ENCODE measurements at places on chromosomes 3 and 15.

GRCh38 chr3:62187022-62187431, 186.3 kb downstream of the FEZF2 start:
- no peak for DNase-seq

DNA sequence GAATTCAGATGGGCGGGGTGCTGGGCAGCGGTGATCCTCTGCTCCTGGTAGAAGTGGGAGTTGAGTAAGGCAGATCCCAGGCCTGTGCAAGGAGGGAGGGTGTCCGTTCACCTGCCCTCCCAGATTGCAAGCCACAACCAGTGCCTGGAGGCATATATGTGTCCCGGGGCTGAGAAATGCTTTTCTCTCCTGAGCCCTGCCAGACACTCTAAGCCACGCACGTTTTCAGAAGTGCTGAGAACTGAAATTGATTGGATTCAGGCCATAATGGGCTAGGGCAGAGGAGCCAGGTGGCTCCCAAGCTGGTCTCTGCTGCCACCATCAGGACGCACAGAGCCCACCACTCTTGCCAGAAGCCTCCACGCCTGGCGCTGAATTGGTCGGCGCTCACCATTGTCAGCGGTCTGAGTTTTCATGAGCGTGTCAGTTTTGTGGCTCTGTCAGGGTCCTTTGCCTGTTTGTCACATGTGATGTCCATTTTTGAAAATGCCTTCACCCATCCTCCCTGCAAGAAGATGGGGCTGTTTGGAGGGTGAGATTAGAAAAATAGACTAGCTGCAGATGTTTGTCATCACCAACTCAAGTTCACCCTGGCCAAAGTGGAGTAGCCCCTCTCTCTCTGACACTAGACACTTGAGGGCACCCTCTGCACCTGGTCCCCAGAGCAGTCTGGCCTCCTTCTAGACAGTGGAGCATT, 15.4 kb upstream of the BFSP2 start:
- no peak for DNase-seq

DNA sequence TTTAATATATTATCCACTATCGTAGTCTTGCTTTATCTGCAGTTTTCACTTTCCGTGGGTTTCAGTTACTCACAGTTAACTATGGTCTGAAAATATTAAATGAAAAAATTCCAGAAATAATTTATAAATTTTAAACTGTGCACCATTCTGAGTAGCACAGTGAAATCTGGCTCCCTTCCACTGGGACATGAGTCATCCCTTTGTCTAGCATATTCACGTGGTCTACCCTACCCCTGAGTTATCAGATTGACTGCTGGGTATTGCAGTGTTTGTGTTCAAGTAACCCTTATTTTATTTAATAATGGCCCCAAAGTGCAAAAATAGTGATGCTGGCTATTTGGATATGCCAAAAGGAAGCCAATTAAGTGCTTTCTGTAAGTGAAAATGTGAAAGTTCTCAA, 539.5 kb upstream of the AGTR1 start:
- DNase-seq: peak; percentile 46

- no peak for DNase-seq
Observed at GRCh38 chr3:152729906-152730305, 105.0 kb upstream of the P2RY1 start.

DNA sequence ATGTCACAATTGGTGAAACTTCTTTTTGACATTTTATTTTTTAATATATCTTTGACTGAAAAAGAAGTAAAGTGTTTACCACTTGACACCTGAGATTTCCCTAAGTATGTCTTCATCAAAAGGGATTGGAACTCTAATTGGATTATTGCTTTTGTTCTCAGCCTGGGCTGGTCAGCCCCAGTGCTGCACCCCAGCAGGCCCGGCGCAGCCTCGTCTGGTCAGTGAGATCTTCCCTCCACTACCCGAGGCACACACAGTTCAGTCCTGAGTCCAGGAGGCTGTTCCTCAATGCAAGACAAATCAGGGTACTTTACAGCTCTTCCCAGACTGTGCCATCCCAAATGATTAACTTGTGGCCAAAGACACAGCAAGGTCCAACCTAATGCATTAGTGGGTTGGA, 146.9 kb upstream of the SEMA6D start:
- no peak for DNase-seq

GRCh38 chr3:58824285-58824684, 157.7 kb upstream of the FAM3D start:
- DNase-seq: peak; percentile 28

- no peak for DNase-seq
Observed at GRCh38 chr15:85704720-85705429, 89.8 kb downstream of the KLHL25 start.

DNA sequence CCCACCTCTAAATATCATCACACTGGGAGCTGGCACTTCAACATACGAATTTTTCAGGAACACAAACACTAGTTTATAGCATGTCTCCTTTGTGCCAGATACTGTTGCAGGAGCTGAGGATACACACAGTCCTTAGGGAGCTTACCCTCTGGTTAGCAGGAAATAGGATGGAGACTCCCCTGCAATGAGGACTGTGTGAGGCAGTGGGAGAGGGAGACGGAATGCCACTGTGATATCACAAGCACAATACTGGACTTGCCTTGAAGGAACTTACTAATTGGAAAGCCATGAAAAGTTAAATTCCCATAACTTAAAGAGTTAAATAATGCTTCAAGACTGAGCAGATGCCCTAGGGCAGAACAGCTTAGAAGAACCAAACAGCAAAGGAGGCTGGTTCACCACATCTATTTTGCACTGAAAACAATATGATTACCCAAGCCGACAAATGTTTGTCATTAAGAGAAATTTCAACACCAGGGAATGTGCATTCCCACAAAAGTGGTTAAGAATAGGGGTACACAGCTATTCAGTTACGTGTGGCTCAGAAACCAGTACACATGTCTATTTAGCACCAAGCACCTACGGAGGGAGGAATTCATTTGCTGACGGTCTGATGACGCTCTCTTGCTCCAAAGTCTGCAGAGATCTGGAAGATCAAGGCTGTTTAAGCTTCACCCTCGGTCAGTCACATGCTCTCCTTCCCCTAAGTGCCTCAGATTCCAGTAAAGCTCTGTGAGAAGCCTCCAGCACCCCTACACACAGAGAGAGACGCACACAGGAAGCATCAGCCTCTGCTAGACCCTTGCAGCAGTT, 5.2 kb downstream of the TBC1D2B start:
- no peak for DNase-seq

DNA sequence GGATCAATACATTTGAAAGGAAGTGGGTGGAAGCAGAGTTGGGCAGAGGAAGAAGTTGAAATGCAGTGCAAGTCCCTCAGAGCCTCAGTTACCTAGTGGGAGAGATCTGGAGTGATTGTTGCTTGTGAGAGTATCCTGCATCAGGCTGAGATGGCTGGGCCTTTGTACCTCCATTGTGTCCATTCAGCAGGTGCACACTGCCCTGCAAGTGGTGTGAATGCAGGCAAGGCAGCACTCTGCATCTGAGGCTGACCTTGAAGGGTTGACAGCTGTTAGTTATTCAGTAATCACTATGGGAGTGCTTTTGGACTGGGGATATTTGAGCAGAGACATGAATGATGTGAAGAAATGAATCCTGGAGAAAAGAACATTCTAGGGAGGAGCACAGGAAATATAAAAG, 25.2 kb downstream of the ATP6V1A start:
- no peak for DNase-seq

DNA sequence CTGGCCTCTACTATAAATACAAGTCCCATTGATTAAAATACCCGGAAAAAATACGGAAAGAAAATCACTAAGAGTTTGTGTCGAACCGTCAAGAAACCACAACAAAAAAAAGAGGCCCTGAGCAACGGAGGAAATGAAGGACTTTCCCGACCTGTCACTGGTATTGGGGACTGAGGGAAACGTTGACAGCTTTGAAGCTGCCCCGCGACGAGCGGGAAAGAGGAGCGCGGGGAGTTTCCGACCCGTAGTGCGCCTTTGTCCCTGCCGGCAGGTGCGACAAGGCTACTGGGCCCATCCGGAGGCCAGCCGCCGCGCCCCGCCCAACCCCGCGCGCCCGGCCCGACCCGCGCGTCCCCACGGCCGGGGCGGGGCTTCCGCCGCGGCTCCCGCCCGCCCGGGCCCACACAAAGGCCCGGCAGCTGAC, 416 bp downstream of the PBRM1 start:
- DNase-seq: no peak

- no peak for DNase-seq
Observed at GRCh38 chr15:99630607-99631131, 64.9 kb downstream of the MEF2A start.

GRCh38 chr15:81299630-81300273, 24.2 kb downstream of the STARD5 start:
- no peak for DNase-seq

DNA sequence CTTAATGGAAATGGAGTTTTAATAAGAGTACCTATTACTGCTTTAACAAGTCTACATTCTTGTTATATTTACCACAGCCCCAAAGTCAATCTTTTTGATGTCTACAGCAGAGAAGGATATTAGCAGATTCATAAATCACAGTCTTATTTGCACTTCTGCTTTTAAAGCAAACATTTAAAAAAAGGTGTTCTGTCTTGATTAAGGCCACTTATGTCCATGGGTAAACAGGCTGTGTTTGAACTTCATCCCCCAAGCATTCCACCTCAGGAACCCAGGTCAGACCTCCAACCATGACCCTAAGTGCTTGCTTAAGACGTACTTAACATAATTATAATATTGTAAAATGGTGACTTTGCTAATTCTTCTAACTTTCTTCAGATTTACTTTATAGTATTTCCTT, 113.4 kb downstream of the CMSS1 start:
- no peak for DNase-seq

DNA sequence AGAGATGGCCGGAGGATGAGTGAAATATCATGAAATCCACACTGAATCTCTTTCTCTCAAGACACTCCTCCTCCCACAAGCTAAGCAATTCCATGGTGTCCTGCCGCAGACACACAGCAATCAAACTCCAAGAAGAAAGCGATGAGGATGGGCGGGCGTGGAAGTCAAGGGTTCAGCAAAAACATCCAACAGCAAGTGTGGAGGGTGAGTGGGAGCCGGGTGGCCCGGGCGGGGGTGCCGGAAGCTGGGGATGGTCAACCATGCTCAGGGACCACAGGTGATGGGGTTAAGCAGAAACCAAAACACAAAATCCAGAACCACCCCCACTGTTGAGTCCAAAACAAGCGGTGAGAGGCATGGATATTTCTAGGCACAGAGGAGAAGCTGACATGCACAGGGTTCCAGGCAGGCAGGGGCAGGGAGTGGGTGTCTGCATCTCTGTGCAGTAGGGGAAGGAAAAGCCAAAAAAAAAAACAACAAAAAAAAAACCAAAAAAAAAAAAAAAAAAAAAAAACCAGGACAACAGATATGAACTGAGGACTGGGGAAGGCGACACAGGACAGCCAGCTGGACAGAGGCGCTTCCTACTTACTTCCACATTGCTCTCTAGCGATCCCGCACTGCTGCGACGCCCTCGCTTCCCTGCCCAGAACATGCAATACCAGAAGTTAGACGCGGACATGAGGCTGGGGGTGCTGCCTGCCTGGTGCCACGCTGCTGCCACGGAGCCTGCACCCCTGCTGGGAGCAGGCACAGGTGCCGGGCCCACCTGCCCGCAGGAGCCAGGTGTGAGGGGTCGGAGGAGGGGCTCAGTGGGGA, 61.0 kb upstream of the RPL32 start:
- DNase-seq: no peak

DNA sequence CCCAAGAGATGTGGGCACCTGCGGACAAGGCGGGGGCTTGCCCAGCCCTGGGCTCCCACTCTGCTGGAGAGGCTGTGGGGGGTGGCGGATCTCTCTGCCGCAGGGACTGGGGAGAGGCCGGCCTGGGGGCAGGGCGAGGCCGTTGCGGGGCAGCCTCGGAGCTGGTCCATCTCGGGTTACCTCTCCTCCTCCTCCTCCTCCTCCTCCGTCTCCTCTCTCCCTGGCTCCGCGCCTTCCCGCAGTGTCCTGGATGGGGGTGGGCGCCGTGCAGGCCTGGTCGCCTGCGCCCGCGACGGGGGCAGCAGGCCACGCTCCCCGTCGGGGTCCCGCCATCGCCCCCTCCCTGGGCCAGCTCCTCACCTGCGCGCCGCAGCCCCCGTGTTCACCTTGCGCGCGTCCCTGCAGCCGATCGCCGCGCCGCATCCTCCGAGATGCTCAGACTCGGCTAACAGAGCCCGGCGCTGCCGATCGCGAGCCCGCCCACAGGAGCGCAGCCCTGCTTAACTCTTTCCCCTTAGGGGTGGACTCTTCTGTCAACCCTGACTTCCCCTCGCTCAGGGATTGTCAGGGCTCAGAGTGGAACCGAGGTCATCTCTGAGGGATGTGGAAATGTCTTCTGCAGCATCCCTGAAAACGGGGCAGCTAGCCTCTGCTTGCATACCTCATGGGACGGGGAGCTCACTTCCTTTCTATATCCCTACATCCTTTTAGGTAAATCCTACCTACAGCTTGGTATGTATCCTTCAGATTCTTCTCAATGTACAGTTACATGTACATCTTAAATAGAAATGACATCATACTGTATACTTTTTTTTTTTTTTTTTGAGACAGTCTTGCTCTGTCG, at the start of gene PRRT3:
Gene PRRT3 (minus strand): TSS at position 447 of the 844 bp plus-strand sequence. CDS start 2,293 bp downstream, outside the sequence.
- DNase-seq: no peak

DNA sequence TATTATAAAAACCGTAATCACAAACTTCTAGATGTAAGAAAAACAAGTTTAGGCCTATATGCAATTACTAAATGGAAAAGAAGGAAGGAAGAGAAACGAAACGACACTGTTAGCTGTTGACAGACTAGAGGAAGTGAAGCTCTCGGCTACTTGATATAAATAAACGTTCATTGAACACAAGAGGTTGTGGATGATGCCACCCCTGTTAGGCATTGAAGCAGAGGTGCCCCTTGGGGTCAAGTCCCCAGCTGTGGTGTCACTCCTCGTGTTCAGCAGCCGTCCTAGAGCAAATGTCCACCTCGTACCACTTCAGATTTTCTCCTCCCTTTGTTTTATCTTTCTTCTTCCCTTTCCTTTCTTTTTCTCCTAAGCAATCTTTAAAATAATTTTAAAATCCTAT, 146.5 kb upstream of the UBE2E1 start:
- no peak for DNase-seq

- DNase-seq: no peak
Observed at GRCh38 chr3:19547665-19548464, 386.2 kb downstream of the EFHB start.

All from fibroblast of skin of left biceps (primary cell).